Urinary bladder (tissue), 4 donors: ENCODE measurements at places on chromosomes 12 and 14. TPM values are rescaled to one million over a fixed set of nuclear protein-coding genes. Genes with fewer than 3 reads are reported as not detected.

The PTPN21 gene
- 22.4 TPM for total RNA-seq

The KRT77 gene
- total RNA-seq = not detected

The HNF1A gene
- total RNA-seq = not detected

The AQP6 gene
- 0.26 TPM for total RNA-seq

The ACTN1 gene
- total RNA-seq = 150 TPM

The KRT85 gene
- total RNA-seq = not detected

The ST8SIA1 gene
- total RNA-seq = 19.8 TPM

The TCL1B gene
- not detected for total RNA-seq

The RHOJ gene
- total RNA-seq = 36.9 TPM

DNA sequence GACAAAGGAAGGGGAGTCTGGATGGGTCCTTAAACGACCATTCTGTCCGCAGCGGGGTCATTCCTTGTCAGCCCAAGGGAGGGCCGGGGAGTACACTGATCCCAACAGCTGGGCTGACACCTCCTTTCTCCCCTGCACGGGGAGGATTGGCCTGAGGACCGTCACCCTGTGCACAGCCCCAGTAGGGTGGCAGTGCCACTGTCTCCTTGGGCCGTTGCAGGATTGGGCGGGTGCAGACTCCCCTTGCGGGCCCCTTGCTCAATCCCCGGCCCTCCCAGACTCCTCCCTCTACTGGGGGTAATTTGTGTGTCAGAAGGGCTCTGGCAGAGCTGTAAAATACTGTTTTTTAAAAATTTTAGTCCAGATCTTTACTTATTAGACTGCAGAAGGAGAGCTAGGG, 12.6 kb upstream of the AMN start:
- DNase-seq = no peak

- no peak for DNase-seq
Observed at GRCh38 chr12:23964812-23965211, 15.3 kb upstream of the SOX5 start.

GRCh38 chr12:63804746-63805145, 25.0 kb downstream of the RXYLT1 start:
- no peak for DNase-seq

DNA sequence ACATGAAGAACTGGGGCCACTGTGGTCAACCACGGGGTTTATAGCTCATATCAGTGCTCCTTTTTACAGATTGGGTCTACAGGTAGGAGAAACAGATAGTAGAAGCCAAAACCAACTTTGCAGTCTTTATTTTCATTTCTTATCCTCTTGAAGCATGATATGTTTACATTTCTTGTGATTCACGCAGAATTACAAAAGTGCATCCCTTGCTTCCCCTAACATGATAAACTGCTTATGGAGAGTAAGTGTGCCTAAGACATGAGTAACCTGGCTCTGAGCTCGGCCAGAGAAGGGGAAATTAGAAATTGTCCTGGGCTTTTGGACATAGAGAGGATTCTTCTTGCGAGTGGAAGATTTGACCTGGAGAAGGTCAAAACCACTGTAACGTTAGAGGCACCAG, 18.4 kb downstream of the PWP1 start:
- DNase-seq = no peak

DNA sequence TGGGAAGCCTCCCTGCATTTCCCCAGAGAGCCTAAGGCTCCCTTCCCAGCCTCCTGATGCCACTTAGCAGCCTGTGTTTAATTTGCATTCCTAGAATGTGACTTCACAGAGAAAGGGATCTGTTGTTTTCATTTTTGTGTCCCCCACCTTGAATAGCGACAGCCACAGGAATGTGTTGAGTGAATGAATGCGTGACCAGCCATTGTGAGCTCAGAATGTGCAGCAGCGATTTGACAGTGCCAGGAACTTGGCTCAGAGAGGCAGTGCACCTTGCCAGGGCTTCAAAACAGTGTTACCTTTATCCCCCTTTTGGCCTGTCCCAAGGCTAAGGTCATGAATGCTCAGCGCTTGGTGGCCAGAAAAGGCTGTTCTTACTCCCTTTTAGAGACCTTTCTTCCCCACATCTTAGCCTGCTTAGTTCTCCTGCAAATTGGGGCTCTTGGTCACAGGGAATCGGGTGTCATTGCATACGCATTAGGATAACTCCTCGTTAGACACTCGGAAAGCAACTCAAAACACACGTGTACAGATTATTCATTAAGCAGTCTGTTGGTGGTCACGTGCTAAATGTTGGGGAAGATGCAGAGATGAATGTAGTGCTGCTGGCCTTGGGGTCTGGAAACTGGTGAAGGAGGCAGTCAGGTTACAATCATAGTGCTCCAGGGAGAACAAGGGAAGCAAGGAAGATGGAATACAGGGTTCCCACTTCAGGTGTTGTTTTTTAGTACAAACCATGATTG, 9.8 kb downstream of the NTF3 start:
- DNase-seq = no peak

- no peak for DNase-seq
Observed at GRCh38 chr12:87820524-87821202, 208.5 kb downstream of the C12orf50 start.

GRCh38 chr12:130672089-130672820, 43.8 kb downstream of the RIMBP2 start:
- no peak for DNase-seq

DNA sequence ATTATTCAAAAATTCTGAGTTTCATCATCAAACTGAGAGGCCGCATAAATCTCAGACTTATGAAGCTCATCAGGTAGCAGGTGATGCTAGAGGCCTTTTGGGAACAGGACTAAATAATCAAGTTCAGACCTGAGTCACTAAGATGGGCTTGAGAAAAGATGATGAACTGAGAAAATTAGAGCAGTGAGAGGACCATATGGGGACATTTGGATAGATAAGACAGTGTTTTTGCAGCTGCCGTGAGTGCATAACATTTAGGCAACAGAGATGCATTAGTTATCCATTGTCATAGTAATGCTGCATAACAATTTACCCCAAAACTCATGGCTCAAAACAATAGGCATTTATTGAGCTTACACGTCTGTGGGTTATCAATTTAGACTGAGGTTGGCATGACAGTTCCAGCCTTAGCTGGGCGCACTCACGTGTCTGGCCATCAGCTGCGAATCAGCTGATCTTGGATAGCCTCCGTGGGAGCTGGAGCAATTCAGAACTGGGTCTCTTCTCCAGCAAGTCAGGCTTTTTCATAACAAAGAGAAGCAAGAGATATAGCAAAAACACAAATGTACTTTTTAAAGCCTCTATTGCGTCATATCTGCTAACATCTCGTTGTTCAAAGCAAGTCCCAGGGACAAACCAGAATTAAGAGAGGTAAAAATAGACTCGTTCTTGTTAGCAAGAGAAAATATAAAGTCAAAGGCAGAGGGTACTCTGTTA, 72.8 kb downstream of the CAPZA3 start:
- DNase-seq = no peak

DNA sequence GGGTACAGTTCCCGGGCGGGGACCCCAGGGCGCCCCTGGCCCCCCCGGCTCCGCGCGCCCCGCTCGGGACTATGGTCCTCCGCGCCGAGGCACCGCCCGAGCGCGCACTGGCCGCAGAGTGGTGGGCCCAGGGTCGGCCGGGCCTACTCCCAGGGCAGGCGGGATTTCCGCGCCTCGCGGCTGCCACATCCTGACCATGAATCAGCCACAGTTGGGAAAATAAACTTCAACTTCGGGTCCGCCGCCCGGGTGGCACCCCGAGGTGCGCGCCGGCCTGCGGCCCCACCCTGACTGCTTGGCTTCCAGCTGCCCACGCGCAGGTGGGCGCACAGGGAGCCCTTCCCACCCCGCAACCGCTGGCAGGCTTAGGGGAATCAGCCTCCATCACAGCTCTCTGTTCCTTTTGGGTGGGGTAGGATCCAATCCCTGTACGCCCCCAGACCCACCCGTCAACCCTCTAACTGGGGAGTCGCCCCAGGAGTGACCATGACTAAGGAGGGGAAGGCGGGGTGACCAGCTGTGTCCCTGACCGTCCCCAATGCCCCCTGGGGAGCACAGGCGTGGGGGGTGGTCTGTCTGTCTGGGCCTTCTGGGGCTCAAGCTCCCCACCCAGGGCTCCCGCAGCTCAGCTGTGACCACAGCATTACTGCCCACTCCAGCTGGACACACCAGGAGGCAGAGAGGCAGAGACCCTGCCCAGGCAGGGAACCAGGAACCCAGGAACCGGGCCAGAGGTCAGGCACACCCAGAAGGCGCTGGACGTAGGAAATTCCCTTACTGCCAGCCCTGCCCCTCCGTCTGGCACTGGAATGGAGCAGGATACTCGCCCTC, 678 bp downstream of the INF2 start:
- no peak for DNase-seq

GRCh38 chr12:83016218-83016835, 329.6 kb downstream of the TMTC2 start:
- no peak for DNase-seq

- no peak for DNase-seq
Observed at GRCh38 chr12:103780093-103780440, 61.0 kb downstream of the NT5DC3 start.

DNA sequence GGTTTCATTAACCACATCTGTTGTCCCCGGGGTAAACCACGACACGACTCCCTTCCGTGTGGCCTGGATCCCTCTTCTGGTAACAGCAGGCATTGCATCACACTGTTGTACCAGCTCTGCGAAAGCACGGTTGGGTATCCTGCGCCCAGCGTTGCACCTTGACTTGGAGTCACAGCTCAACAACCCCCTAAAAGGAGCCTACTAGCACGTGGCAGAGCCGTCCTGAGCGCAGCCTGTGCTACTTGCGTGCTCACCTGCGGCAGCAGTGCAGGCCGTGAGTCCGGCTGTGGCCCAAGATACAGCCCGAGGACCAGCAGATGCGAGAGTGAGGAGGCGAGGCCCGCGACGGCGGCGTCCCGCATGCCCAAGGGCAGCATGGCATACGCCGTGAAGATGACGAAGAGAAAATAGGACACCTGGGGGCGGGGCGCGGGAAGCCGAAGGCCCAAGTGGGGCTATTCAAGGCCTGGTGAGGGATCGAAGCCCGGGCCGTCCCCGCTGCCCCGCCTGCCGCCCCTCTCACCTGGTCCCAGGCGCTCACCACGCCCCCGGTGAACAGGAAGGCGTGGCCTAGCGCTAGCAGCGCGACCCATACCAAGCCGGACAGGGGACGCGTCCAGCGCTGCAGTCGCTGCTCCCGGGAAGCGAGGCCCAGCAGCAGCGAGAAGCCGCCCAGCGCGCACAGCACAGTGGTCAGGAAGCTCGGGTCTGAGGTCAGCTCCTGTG, 2.4 kb downstream of the ADCY4 start:
- no peak for DNase-seq

DNA sequence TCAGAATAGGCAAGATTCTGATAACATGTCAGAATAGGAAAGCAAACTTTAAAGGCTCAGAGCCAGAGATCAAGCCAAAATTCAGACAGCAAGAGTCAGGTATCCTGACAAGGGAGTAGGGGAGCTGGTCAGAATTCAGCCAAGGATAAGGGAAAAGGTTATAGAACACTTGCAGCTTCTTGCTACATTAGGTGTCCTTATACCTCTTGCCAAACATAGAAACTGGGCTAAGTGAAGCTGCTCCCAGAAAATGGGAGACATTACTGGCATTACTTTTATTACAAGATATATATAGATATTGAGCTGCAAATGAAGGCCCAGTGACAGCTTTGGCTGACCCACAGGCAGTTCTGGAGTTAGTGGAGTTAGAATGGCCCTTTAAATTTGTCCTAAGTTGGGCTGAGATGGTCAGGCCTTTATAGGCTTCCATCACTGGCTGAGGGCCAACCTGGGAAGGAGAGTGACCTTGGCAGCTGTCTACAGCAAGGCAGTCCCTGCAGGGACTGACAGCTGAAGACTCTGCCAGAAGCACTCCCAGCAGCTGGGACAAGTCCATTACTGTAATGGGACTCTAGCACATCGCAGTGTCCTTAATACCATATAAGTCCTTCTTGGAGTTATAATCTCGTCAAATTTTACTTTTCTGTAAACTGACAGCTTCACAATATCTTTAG, 83.0 kb downstream of the LRRC9 start:
- no peak for DNase-seq

DNA sequence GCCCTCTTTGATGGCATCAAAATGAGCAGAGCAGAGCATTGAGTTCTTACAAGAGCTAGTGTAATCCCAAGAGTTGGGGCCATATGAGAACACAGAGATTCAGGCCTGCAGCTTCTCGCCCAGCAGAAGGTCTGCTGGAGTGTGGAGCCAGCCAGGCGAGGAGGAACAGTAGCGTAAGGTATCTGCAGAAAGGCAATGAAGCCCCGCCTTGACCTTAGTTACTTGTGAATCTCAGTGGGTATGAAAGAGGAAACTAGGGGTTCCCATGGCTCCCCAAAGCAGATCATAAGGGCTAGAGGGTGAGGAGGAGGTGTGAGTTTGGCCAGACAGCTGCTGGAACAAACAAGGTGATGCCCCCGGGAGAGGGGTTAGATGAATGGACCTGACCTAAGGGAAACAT, 49.4 kb downstream of the SLC8A3 start:
- no peak for DNase-seq

- DNase-seq = no peak
Observed at GRCh38 chr14:63909984-63910383, 57.2 kb downstream of the SYNE2 start.

GRCh38 chr14:87567618-87568295, 425.2 kb downstream of the GALC start:
- DNase-seq = no peak

DNA sequence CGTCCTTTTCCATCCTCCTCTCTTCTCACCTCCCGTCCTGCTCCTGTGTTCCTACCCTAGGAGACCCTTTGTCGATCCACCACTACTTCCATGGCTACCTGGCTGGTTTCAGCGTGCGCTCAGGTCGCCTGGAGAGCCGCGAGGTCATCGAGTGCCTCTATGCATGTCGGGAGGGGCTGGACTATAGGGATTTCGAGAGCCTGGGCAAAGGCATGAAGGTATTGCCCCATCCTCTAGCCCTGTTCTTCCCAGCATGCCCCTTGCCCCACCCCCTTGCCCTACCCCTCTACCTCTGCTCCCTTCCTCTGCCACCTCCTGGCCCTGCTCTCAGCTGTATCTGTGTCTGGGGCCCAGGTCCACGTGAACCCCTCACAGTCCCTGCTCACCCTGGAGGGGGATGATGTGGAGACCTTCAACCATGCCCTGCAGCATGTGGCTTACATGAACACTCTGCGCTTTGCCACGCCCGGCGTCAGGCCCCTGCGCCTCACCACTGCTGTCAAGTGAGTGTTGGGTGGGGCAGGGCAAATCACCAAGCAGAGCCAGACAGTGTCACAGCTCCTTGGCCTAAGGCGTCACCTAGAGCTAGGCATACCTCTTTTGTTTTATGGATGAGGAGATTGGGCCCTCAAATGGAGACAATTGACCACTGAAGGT, 12.8 kb downstream of the CLSTN3 start:
- no peak for DNase-seq

GRCh38 chr14:90140298-90140955, 78.6 kb downstream of the KCNK13 start:
- no peak for DNase-seq

GRCh38 chr12:54300732-54301427, at the start of gene NFE2:
NFE2 (minus strand) TSS chr12:54301015; CDS start chr12:54295248, 5,767 bp downstream.
- DNase-seq = no peak

GRCh38 chr12:53956251-53956887, 1.7 kb downstream of the HOXC12 start:
- no peak for DNase-seq

DNA sequence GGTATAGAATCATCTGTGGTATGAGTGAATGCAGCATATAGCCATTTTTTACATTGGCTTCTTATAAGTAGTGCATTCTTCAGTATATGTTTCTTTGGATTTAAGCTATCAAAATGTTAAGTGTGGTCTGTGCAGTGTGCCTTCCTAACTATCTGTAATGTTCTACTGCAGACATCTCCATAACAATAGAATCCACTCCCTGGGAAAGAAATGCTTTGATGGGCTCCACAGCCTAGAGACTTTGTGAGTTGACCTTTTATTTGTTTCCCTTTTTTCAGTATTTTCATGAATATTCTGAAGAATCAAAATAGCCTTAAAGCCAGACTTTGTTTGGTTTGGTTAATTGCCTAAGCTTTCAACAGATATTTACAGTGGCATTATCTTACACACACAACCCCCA, 107.2 kb downstream of the ZFC3H1 start:
- DNase-seq = no peak
